Tibial artery (tissue), 4 donors: ENCODE measurements at places on chromosomes 6 and 20.
A peak's percentile ranks its signal among the peaks of the same experiment; 100 is the strongest.

DNA sequence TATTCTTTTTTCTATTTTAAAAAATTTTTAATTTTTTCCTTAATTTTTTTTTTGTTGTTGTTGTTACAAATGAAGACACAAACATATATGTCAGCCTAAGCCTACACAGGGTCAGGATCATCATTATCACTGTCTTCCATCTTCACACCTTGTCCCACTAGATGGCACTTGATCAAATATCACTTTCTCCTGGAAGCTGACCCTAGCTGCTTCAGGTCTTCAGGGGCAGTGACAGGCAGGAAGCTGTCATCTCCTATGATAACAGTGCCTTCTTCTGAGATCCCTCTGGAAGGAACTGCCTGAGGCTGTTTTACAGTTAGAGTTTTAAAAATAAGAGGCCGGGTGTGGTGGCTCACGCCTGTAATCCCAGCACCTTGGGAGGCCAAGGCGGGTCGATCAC is 70.2 kb upstream of the EEF1E1 start:
- no peak for DNase-seq

GRCh38 chr6:50187351-50187921 is 137.7 kb upstream of the DEFB112 start:
- no peak for DNase-seq

DNA sequence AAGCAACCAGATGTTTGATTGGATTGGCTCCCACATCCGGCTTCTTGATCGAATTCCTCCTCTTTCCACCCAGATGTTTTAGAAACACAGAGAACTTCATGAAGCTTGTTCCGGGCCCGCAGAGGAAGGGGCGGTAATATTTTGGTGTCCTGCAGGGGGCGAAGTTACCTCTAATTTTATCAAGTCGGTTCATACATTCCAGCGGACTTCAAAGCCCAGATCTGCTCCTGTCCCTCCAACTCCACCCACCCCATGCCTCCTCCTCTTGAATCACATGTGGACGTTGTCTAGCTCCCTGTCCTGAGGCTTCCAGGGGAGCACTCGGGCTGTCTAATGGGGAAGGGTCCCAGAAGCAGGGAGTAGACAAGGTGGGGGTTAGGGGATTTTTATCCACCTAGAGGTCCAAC is 2.9 kb upstream of the BMP6 start:
- peak; percentile 86 for DNase-seq

GRCh38 chr6:30035784-30036183 is 25.3 kb upstream of the POLR1H start:
- DNase-seq: no peak

GRCh38 chr6:68229566-68229965 is 405.5 kb upstream of the ADGRB3 start:
- DNase-seq: no peak

GRCh38 chr6:111870742-111871064 is 2.5 kb downstream of the FYN start:
- DNase-seq: no peak

DNA sequence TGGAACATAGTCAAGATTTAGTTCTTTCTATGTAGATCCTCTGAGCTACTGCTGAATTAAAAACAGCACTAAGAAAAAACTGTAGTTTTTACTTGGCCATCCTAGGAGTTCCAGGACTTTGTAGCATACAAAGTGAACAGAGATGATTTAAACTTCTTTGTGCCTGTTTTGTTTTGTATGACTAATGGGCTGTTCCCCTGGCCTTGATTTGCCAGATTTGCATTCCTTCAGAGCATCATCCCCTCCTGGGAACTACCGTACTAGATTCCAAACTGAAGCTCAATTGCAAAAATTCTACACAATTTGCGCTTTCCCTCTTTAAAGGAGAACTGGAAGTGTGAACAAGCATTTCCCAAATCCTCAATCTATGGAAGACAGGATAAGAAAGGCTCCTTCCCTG is 23.1 kb downstream of the ACOT13 start:
- no peak for DNase-seq

DNA sequence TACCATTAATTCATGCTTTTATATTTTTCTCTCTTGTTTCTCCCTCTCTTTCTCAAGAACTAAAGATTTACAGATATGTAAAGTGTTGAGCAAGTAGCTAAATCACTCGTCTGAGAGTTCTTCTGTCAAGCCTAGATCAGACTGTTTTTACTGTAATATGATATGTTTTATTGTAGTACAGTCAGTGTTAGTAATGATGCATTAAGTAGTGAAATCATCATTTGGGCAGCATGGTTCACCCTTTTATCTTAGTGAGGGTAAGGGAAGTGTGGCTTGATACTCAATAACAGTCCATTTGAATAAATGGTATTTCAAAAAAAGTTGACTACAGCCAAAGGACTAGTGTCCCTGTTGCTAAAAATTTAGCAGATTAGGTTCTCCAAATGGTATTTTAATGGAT is 9.2 kb downstream of the CYB5R4 start:
- no peak for DNase-seq

- DNase-seq: no peak
Measured at GRCh38 chr20:10876558-10876957, 202.8 kb upstream of the JAG1 start.

GRCh38 chr6:52724406-52725121 is 38.7 kb downstream of the GSTA2 start:
- DNase-seq: peak; percentile 87

DNA sequence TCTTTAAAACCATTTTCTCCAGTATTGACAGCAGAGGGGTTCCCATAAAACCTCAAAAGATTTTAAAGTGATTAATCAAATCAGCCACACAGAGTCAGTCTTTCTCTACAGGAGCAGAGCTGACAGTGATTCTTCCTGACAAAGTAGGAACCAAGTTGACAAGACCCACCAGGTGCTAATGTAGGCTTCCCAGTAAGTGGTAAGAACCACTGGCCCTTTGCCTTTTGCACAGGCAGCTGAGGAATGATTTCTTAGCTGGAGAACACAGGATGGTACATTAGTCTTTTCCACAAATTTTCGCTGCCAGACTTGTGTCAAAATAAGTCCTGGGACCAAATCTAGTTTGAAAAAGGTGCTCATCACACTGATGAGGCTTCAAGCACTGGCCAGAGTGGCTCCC is 95.8 kb downstream of the ARMC2 start:
- no peak for DNase-seq

- DNase-seq: no peak
Measured at GRCh38 chr6:43724354-43724753, 36.8 kb upstream of the MRPS18A start.

DNA sequence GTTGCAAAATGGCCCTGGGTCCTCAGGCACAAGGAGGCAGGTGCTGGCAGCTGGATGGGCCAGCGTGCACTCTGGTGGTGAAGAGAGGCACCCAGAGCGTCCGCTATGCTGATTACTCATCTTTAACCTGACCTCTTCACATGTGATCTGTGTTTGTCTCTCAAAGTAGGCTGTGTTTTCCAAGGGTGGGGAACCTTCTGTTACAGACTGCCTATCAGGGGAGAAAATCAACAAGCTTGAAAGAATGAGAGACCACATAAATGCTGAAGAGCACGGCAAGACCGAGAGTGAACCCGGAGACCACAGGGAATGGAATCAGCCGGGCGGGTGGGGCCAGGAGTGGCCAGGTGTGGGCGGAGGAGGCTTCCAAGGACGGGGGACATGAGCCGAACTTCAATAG is 16.2 kb downstream of the BNIP5 start:
- DNase-seq: no peak

- no peak for DNase-seq
Measured at GRCh38 chr20:1964061-1964460, 29.8 kb downstream of the PDYN start.

DNA sequence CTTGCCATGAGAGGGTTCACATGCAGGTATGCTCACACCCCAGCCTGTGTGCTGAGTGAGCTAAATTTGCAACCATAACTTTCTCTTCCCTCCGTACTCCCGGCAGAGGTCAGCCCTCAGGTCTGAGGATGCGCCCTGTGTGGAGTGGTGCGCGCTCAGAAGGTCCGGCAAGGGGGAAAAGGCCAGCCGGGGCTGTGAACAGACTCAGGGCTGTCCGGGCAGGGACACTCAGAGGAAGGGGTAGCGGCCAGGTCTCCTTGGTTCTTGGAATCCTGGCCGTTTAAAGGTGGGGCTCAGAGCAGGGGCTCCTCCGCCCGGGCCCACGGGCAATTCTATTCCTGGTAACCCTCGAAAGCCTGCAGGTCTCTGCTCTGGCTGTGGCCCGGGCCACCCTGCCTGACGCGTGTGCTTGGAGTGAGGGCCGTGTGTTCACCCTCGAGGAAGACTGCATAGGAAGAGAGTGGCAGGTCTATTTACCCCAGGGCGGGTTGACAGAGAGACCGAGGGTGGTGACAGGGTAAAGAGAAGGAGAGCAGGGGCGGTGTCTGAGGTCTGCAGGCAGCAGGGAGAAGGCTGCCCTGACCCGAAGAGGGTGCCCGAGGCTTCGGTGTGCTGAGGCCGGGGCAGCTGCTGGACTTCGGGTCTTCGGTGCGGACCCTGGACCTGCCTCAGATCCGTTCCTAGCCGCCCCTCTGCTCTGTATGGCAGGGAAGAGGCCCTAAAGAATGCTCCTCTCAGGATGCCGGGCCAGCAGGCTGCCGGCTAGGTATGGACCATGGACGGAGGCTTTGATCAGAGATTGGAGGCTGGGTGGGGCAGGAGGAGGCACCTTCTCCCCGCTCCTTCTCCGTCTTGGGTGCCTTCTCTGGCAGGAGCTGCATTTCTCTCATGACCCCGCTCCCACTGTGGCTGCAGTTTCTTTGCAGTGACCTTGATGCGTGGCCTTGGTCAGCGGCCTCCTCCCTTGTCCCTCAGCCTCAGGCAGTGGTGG is 131.1 kb upstream of the ARMC2 start:
- no peak for DNase-seq

DNA sequence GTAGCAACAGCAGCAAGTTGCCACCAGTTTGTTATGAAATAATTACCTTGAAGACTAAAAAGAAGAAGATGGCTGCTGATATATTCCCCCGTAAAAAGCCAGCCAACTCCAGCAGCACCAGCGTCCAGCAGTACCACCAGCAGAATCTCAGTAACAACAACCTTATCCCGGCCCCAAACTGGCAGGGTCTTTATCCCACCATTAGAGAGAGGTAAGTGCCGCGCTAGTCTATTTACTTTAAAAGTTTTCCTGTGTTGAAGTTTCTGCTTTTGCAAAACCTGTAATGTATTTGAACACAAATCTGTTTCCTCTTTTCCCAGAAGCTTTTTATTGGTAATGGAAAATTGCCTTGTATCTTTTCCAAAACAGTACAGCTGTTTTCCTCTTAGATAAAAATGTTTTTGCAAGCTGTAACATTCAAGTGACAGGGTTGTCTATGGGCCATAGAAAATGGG is 725 bp downstream of the BTBD3 start:
- DNase-seq: no peak

DNA sequence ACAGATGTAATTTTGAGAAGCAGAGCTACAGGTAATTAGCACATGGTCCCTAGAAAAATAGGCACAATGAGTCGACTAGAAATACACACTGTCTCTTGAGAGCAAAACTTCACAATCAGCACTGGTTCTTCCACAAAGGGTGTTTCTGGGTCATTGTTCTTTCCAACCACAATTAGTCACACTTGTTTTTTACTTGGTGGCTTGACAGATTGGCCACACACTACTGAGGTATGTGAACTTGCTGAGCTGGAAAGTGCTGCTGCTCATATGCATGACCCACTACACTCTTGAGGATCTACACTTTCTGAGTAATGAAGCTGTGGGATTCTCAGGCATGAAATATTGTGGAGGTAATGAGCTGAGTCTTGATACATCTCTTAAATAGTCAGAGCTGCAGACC is 347.7 kb downstream of the BCKDHB start:
- no peak for DNase-seq

DNA sequence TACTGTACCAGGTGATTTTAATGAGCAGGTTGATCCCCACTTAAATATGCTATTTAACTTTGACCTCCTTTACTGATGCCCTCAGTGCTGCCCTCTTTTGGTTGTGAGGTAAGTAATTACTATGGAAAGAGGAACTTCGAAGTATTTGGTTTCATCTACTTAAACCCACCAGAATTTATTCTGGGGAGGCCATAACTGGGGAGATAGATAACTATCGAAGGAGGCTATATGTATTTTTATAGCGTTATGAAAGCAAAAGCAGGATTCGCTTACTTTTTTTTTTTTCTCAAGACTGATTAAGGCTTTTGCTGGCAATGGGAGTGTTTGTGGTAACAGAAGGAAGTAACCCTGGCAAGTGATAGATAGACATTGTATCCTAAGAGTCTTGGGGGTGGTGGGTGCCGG is 168.9 kb upstream of the CENPW start:
- no peak for DNase-seq

DNA sequence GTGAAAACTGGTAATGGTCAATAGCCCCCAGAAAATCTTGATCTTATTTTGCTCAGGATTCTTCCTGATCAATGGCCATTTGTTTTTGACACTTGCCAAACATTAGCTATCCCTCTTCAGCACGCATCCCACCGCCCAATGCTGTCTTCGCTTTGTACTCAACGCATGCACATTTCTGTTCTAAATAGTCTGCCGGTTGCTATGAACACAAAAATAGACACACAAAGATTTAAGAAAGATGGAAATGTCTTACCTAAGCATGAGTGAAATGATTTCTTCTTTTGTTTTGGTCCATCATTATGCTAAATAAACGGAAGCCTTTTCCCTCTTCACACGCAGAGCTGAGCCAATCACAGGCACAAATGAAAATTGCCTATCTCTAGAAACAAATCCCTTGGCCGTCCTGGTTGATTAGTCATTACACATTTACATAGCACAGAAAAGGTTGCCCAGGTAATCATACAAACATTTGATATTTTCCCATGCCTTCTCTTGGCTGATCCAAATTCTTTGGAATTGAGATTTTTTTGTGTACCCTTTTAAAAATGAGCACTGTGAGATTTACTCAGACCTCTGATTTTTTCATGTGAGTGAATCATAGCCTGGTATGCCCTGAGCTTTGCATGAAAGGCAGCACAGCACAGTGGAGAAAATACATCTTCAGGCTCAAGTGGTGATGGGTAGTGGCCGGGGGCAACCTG is 70.5 kb upstream of the FAM184A start:
- DNase-seq: no peak

DNA sequence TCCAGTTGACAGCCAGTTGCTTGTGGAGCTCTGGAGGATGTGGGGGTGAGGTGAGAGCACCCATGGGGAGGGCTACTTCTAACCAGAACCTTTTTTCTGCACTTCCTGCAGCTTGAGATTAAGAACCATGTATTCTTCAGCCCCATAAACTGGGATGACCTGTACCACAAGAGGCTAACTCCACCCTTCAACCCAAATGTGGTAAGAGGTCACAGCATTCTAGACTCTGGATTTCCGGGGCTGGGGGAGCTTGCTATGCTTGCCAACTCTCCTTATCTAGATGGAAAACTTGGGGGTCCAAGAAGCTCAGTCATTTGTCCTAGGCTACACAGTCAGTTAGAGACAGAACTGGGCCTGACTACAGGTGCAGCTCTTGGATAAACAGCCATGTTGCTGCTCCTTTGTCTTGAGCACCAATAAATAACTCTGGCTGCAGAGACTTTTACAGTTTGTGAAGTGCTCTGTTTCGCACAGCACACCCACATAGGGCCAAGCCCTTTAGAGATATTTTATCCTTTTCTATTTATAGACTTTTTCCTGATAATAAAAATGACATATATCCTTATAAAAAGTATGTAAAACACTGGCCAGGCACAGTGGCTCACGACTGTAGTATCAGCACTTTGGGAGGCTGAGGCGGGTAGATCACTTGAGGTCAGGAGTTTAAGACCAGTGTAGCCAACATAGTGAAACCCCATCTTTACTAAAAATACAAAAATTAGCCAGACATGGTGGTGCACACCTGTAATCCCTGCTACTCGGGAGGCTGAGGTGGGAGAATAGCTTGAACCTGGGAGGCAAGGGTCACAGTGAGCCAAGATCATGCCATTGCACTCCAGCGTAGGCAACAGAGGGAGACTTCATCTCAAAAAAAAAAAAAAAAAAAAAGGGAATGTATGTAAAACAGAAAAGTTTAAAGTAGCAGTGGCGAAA is 10.6 kb upstream of the IFT52 start:
- no peak for DNase-seq
